Esophagus squamous epithelium (tissue), 5 donors: ENCODE measurements at places on chromosomes 16 and 17. TPM values are rescaled to one million over a fixed set of nuclear protein-coding genes. Genes with fewer than 3 reads are reported as not detected.

DNA sequence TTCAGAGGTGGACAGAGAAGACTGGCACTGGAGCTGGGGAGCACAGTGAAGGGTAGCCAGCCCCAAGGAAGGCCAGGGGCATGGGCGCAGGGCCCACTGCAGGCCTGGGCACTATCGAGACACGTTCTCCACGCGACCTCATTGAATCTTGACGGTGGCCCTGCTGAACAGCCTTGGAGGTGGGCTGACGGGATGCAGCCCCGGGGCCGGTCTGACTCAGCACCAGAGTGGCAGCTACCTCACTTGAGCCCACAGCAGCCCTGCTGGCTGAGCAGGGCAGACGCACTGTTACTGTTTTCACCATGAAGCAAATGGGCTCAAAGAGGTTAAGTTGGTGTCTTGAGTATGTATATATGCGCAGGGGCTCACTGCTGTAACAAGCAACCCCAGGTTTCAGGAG, 78.8 kb upstream of the FOXF1 start:
- DNase-seq: no peak

- DNase-seq: no peak
Observed at GRCh38 chr16:85392756-85393673, 220.1 kb upstream of the GSE1 start.

- no peak for DNase-seq
Observed at GRCh38 chr16:54932737-54933254, 2.1 kb downstream of the IRX5 start.

The CNGB1 gene
- not detected for total RNA-seq

DNA sequence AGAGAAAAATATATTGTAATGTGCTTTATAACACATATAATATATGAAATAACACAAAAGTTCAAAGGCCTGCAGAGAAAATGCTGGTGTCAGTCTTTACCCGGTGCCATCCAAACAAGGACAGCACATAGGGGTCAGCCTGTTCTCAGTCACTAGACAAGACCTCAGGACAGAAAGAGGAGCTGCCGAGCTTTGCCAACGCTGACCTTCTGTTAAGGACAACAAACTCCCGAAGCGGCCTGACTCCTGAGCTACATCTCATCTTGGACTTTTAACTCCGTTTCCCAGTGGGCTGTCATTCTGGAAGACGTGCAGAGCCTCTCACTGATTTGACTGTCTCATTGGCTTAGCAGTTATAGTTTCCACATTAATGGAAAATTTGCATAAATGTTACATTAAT, 6.9 kb downstream of the ELAC2 start:
- DNase-seq: no peak

DNA sequence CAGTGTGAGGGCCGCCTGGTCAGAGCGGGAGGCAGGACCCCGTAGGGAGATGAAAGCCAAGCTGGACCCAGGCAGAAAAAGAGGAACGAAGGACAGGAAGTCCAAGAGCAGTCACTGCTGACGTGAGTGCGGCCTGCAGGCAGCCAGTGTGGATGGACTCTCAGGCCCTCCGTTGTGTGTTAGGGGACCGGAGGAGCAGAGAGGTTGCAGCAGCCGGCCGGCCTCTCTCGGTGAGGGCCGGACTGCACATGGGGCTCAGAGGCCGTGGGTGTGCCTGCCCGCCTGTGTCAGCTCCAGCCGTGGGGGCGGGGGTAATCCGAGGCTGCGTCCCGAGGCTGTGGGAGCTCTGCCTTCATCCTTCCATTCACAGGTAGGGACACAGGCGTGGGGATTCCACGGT, 67.4 kb downstream of the JPH3 start:
- DNase-seq: no peak

The CCL5 gene
- 25.2 TPM for total RNA-seq

The ITGAX gene
- 4.5 TPM for total RNA-seq

The IRX5 gene
- 12.0 TPM for total RNA-seq

DNA sequence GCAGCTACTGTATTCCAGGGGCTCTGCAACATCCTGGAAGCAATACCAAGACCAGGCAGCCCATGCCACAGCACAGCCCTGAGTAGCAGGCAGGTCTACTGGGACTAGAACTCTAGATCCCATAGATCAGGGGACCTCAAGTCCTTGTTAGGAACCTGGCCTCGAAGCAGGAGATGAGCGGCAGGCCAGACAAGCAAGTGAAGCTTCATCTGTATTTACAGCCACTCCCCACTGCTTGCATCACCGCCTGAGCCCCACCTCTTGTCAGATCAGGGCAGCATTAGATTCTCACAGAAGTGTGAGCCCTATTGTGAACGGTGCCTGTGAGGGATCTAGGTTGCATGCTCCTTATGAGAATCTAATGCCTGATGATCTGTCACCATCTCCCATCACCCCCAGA, 295.7 kb upstream of the TNRC6C start:
- no peak for DNase-seq

The SPATA33 gene
- total RNA-seq: 4.9 TPM

The GPATCH8 gene
- 25.9 TPM for total RNA-seq

DNA sequence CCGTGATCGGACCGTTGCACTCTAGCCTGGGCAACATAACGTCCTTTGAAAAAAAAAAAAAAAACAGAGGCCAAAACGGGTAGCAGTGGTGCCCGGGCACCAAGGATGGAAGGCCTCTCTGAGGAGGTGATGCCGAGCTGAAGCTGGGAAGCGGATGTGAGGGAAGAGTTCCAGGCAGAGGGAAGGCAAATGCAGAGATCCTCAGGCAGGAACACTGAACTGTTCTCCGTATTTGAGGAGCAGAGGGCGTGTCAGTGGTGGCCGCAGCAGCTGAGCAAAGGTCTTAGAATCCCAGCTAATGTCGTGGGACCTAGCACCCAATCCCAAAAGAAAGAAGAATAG, 656 bp upstream of the KCTD13 start:
- no peak for DNase-seq

DNA sequence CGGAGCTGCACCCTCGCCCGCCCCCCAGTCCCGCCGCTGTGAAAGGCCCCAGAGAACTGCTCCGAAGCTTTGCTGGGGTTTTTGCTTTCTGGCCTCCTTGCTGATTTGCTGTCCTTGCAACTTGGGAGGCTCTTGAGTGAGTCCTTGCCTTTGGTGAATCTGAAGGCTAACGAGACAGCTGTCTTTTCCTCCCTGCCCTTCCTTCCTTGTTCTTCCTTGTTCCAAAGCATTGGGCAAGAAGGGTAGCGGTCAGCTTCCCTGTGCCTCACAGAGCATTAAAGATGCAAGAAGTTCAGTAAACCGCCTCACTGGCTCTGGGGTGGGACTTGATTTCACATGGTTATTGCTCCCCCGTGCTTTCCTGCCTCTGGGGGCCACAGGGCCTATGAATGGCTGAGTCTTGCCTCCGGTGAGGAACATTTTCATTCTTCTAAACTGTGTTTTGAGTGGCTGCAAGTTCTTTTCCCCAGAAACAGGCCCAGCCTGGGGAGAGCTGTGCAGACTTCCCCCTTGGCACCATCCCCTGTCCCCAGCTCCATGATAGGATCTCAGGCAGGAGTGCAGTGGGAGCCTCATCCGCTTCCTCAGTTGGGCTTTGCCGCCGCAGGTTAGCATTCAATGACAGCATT, 1.4 kb downstream of the YPEL2 start:
- DNase-seq: no peak

The TP53TG3C gene
- not detected for total RNA-seq

GRCh38 chr16:9976601-9977000, 205.6 kb downstream of the GRIN2A start:
- DNase-seq: no peak

DNA sequence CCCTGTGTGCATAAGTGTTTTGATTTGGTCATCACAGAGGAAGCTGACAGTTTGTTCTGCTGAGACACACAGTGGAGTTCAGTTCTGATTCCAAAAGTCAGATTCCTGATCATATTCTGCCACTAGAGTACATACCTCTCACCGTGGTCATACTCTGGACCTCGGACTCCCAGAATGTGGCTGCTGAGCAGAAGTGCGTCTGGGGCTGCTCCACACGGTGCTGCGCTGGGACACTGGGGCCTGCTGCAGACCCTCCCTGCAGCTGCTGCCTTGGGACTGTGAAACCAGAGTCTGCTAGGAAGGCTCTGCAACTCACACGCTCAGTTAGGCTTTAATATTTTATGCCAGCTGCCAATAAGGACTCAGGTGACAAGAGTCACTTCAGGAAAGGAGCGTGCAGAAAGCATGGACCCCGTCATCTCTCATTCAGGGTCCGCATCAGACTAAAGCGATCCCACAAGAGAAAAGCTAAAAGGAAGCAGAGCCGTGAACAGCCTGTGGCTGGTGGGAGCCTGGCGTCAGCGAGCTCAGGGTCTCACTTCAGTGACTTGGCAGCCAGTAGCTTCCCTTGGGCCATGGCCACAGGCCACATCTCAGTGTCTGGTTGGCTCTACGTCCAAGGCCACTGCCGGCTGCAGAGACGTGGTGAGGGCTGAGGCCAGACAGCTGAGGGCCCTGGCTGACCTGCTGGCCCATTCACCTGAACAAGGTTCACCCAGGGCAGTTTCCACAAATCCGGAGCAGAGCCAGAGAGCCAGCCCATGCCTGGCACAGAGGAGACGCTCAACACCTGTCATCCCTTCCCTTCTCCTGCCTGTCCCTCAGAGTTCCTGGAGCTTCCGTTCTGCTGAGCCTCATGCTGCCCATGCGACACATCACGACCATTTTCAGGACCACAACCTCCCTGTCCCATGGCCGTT, 24.7 kb upstream of the KIFC3 start:
- no peak for DNase-seq

GRCh38 chr16:89341697-89342694, 124.5 kb downstream of the ZNF778 start:
- DNase-seq: no peak

- no peak for DNase-seq
Observed at GRCh38 chr17:40777971-40778370, 4.4 kb downstream of the KRT27 start.

The WNT9B gene
- not detected for total RNA-seq

The KCNJ18 gene
- total RNA-seq: not detected

GRCh38 chr16:79316004-79316458, 284.5 kb downstream of the MAF start:
- DNase-seq: no peak

The ZNF385C gene
- total RNA-seq: 0.18 TPM

The STH gene
- not detected for total RNA-seq

The NPIPB9 gene
- not detected for total RNA-seq
